ENCODE measurements at places on chromosomes 1 and 21. TPM values are rescaled to one million over a fixed set of nuclear protein-coding genes. Genes with fewer than 3 reads are reported as not detected.

DNA sequence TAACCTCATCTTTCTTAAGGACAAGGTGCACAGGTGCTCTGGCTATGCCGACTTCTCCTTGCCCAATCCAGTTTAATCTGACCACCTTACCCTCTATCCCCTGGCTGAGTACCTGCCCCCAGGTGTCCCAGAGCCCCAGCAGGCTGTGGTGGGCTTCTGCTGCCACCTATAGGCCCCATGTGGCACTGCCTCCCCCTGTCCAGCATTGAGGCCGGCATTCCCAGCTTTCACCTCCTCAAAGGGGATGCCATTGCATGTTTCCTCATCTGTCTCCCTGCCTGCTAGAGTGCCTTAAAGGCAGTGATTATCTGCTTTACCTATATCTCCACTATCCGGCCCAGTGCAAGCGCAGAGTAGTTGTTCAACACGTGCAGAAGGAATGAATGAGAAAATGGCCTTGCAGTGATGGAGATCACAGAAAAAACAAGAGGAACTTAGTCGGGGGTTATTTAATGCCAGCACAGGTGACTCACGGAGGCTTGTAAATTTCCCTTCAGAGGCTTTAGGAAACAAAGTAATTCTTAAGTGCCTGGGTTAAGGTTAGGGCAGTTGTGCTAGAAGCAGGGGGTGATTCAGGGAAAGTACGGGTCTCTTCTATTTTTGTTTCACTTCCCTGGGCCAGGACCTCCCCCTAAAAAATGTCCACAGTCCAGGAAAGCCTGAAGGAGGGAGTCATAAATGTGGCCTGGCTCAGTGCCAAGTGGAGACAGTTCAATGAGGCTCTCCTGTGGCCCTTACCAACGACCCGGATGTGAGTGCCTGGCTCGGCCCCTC, 131.8 kb upstream of the NGF start:
- peak; percentile 94 for DNase-seq

The ARPC5 gene
- total RNA-seq: 409 TPM

DNA sequence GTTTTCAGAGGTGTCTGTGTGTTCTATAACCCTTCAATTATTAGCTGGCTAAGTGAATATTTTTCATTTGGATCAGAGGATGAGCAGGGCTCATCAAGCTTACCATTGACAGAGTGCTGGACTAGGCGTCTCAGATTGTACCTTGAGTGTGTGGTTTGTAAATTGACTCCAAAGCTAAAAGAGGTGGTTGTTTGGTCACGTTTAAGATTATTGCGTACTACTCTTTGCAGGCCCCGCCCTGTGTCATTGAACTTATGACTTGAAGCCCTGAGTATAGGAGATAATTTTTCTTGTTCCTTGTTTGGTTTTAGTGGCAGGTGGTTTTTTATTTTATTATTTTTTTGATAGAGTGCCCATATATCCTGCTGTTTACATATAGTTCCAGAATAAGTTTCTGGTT, 17.7 kb downstream of the MRPS6 start:
- DNase-seq: no peak

GRCh38 chr1:211882381-211883004, 51.9 kb upstream of the LPGAT1 start:
- no peak for DNase-seq

DNA sequence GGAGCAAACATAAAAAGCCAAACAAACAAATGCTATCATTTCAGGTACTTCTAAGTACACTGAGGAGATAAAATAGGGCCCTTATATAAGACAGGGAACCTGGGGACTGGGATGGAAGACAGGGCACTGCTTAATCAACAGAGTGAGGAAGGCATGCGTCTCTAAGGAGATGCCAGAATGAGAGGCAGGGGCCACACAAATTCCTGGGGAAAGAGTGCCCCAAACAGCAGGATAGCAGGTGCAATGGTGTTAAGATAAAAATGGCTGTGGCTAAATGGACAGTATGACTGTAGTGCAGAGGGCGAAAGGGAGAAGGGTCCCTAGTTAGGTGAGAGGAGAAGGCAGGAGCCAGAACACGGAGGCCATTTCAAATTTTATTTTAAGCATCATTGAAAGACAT, 113.9 kb downstream of the ZBTB18 start:
- DNase-seq: no peak

Measured in M059J (cell line).